NCI-H748 treated with DMSO at 0.1 percent for 48 hours (cell line): ENCODE measurements at places on chromosomes 16 and 17.

GRCh38 chr16:8851761-8852403, 16.9 kb downstream of the CARHSP1 start:
- no peak for DNase-seq

- no peak for DNase-seq
Measured at GRCh38 chr17:68196394-68197090, 51.3 kb upstream of the AMZ2 start.

- DNase-seq, result no peak
Measured at GRCh38 chr16:67750466-67750865, 31.4 kb upstream of the GFOD2 start.

DNA sequence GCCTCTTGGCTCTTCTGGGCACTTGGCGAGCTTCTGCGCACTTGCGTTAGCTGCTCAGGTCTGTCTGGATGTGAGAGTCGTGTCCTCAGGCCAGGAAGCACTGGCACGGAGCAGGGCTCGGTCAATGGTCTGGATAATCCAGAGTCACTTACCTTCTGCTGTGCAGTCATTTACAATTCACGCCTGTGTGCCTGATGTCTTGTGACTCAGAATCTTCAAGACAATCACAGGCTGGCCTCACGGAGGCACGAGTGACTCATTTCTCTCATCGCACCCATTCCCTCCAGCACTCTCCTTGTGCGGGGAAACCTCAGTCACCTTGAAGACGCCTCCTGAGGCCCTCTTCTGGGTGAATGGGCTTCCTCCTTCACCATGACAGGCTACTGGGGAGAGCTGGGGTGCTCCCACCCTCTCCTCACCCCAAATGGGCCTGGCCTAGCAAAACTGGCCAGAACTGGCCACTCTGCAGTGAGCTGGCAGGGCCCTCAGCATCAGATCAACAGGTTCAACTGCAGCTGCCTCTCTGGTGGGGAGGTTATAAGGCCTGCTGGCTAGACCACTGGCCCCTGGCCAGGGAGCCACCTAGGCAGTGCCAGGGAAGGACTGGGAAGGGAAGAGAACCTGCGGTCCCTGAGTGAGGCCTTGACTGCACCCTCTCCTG, 1.9 kb upstream of the CAPN15 start:
- no peak for DNase-seq

- no peak for DNase-seq
Measured at GRCh38 chr17:37683454-37683984, 40.3 kb upstream of the DDX52 start.

- DNase-seq, result no peak
Measured at GRCh38 chr16:77250400-77250799, 51.2 kb downstream of the SYCE1L start.

- DNase-seq, result no peak
Measured at GRCh38 chr17:81866440-81867169, 4.5 kb downstream of the ARHGDIA start.

DNA sequence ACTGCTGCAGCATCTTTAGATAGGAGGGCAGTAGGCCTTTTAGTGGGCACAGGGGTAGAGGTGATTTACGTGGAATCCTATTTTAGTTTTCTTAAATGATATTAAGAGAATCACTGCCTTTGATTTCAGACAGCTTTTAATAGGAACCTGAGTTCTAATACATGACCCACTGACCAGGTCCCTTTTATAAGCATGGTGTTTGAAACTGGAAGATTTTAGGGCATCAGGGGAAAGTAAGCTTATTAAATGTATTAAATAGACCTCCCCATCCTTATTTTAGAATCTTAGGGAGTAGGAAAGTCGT, 2.0 kb downstream of the MSL1 start:
- DNase-seq, result no peak

GRCh38 chr17:7503521-7503920, 19.4 kb downstream of the POLR2A start:
- no peak for DNase-seq

DNA sequence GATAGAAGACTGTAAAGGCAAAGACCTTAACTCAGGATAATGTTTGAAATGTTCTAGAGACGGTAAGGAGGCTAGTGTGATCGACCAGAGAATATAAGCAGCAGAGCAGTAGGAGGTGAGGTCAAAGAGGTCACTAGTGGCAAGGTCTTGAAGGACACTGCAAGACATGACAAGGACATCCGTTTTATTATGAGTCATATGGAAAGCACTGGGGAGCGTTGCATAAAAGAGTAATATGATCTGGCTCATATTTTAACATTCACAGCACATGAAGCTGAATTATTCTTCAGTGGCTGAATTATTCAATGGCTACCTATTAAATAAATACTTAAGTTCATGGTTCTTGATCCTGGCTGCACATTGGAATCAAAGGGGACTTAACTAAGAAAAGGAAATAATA, 123.7 kb downstream of the SOX9 start:
- DNase-seq, result no peak

GRCh38 chr16:4052096-4052495, 64.1 kb downstream of the ADCY9 start:
- no peak for DNase-seq

DNA sequence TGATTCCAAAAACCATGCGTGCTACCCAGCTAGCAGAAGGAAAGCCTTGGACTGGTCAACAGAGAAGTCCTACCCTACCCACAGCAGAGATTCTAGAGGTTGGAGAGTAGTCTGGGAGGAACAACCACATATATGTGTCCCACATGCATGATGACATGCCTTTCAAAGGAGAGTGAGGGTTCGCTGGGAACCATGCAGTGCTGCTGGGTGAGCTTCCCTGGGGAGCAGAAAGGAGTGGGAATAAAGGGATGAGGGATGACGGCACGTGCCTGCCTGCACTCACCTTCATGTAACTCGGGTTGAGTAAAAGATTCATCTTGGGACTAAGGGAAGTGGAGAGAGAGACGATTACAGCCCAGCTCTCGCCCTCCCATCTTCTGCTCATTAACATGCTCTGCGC, 9.8 kb downstream of the CPSF4L start:
- no peak for DNase-seq

DNA sequence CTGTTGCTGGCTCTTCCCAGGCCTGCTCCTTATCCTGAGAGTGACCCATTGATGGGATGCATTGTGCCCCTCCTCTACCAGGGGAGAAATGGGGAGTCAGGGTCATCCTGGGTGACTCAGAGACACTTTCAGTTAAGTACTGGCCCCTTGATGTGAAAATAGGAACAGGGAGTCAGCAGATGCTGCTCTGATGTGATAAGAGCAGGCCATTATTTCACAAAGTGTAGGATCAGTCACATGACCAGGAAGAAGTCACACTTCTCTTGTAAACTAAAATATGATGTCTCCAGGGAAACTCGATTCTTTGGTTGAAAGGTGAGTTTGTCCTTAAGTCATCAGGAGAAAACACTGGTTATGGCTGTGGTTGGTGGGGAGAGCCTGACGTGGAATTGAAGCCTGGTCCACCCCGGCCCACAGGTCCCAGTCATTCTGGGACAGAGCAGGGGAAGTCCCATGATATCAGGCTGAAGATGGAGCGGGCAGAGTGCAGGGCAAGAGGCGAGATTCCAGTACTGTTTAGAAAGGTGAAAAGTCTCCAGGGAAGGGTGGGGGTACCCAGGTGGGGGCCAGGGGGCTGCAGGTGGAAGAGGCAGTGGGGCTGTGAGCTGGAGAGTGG, 88.6 kb upstream of the NLRP1 start:
- no peak for DNase-seq

DNA sequence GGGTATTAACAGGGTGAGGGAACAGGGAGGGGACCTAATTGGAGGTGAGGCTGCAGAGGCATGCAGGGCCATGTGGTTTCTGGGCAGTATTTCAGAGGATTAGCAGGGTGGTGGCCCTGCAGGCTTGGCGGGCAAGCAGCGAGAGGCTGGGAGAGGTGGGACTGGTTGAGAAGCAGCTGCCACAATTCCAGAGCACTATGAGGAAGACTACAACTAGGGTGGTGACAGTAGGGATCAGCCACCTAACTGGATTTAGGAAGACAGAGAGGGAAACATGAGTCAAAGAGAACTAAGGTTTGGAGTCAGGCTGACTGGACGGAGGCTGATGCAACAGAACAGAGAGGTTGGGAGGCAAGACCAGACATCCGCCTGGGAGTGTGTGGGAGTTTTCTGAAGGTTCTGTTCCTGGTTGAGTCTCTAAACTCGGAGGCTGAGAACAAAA, 12.3 kb downstream of the ALOXE3 start:
- no peak for DNase-seq
